ENCODE measurements at places on chromosomes 1 and 21.

- DNase-seq, result no peak
- H3K27ac ChIP-seq, result no peak overlapping the region
- H3K36me3 ChIP-seq, result no peaks in the 10 kb centered on the region
- H3K27me3 ChIP-seq, result no peaks in the 10 kb centered on the region
Observed at GRCh38 chr1:202964791-202965410, 2.2 kb downstream of the CYB5R1 start.

DNA sequence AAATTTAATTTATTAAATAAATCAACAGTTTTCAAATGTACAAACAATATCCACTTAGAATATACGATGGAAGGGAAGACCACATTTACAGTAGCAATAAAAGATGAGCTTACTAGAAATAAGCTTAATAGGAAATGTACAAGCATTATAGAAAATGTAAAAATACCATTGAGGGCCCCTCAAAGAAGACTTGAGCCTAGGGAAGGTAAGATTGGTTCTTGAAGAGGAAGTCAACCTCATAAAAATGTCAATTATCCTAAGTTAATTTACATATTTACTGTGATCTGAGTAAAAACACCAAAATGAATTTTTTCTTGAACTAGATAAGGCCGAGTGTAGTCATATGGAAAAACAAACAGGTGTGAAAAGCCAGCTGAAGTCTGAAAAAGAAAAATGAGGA, 39.7 kb upstream of the TRIM67 start:
- H3K4me1 ChIP-seq, result no peaks in the 10 kb centered on the region
- H3K36me3 ChIP-seq, result no peaks in the 10 kb centered on the region
- H3K27me3 ChIP-seq, result no peaks in the 10 kb centered on the region

DNA sequence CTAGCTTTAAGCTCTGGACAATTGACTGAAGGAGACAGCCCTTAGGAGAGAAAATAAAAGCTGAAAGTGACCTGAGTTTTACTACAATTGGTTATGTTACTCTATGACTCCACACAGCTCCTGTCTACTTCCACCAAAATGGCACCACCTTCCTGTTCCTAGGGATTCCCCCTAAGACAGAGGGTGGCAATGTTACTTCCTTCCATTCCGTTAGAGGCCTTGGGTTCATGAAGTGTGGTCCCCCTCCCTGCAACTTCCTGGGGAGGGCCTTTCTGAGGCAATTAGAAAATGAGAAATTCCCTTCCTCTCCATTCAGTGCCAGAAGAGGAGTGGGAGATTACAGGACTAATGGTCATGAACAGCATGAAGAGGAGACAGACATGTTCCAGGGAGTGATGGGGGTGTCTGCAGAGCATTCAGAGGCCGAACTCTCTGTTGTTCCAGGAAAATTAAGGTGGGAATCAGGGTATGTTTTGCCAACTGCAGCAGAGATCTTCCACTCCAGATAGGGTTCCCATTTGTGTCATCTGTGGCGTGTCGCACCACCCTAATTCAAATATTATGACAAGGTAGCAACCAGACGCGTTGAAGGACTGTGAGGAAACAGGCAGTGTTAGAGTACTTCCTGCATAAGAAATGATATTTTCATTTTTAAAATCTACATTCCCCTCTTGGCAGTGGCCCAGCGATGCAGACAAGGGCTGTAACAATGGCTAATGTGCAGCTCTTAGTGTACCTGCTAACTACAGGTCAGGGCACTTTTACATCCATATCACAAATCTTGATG, 53.1 kb upstream of the TRIM67 start:
- DNase-seq, result no peak
- H3K27ac ChIP-seq, result no peak overlapping the region
- no peak overlapping the region for H3K4me3 ChIP-seq

DNA sequence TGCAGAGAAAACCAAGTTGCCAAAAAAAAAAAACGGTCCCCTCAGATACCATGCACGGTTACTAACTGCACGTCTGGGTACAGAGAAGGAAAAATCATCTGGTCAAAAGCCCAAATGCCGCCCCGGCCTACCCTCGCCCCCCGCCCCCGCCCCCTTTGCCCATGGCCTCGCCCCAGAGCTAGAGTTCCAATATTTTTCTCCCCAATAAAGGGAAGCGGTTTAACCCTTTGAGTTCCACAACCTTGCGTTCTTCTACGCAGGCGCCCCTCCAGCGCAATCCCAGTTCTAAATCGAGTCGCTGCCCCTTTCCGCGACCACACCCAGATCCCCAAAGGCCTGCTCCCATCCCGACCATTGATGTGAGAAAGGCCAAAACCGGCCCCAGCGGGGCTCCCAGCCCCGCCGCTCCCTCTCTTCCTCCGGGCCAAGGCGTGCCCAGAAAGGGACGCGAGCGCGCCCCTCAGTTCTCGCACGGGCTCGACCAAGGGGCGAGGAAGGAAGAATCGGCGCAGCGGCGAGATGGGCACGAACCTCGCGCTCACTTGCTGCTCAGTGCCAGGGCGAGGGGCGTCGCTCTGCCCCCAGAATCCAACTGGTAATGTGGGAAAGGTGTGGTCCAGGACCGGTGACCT, 797 bp downstream of the WDR47 start:
- H3K27me3 ChIP-seq, result no peaks in the 10 kb centered on the region
- DNase-seq, result no peak
- H3K4me1 ChIP-seq, result peaks cover 15% of the 10 kb centered on the region
- no peaks in the 10 kb centered on the region for H3K36me3 ChIP-seq

GRCh38 chr1:7703321-7704213, 67.5 kb upstream of the VAMP3 start:
- H3K4me1 ChIP-seq, result peaks cover 5% of the 10 kb centered on the region
- no peaks in the 10 kb centered on the region for H3K36me3 ChIP-seq
- peaks cover 3% of the 10 kb centered on the region for H3K27me3 ChIP-seq
- DNase-seq, result no peak

DNA sequence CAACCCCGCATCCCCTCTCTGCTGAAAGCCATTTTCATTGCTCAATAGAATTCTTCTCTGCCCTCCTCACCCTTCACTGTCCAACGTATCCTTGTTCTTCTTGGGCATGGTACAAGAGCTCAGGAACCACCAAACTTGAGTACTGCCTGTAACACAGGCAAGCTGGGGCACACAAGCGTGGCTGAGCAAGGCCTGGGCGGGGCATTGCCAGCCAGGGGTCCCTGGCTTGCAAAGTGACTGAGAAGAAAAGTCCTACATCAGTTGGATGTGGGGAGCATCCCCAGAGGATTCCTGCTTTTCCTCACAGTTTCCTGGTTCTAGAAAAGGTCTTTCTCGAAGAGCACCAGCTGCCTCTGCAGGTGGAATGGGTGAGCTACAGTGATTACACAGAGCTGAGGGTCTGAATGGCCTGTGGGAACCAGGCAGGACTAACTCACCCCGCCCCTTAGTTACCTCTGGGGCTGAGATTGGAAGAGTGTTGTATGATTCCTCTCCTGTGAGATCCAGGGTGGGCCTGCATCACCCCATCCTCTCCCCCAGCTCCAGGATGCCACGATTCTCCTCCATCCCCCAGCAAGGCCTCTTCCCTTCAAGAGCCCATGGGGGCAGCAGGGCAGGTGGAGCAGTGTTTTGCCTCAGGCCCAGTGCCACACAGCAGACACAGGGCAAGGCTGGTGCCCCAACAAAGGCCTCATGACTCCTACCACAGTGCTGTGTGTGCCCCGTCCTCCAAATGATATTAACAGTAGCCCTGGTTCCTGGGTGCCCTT, 121.9 kb downstream of the MATN1 start:
- no peak overlapping the region for H3K27ac ChIP-seq
- H3K36me3 ChIP-seq, result no peaks in the 10 kb centered on the region
- no peaks in the 10 kb centered on the region for H3K27me3 ChIP-seq
- no peak for DNase-seq
